Stomach (tissue), 19 donors: ENCODE measurements at places on chromosomes 6 and 20. TPM values are rescaled to one million over a fixed set of nuclear protein-coding genes. Genes with fewer than 3 reads are reported as not detected.
A peak's percentile ranks its signal among the peaks of the same experiment; 100 is the strongest.

DNA sequence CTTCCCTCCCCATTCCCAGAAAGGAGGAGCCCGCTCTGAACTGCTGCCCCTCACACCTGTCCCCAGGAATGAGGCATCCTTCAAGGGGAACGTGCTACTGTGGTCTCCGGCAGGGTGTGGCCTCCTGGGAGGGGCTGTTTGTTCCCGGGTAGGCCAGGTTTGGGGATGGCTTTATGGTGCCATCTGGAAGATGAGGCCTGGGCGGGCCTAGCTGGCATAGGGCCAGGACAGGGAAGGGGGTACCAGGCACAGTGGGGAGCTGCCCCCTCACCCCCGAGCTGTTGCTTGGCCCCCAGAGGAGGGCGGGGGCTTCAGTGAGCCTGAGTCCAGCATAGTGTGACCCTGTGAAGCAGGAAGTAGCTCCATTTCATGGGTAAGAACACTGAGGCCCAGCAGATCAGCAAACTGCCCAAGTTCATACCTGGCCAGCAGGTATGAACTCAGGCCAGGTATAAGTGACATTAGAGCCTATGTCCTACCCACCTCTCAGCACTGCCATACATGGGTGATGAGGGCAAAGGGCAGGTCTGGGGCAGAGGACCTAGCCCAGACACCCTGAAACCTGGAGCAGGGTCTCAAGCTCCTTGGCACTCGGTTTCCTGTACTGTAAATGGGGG lies 17.5 kb upstream of the SPDEF start:
- DNase-seq: no peak

DNA sequence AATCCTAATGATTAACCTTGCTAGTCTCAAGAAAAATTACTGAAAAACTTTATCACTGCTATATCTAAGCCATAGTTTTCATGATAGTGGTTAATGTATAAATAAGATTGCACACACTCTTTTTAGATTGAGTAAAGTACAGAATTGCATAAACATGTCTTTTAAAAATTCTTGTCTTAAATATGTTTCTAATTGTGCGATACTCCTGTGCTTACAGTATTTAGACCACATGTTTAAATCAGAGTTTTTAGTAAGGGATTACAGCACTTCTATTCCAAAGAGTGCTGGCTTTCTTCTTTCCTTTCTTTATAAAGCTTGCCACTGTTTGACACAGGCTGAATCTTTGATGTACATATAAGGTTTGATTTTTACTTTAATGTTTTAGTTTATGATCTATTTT lies 36.8 kb upstream of the RGS17 start:
- DNase-seq: no peak

GRCh38 chr6:46918806-46919205 lies 2.9 kb downstream of the ADGRF5 start:
- DNase-seq: no peak

DNA sequence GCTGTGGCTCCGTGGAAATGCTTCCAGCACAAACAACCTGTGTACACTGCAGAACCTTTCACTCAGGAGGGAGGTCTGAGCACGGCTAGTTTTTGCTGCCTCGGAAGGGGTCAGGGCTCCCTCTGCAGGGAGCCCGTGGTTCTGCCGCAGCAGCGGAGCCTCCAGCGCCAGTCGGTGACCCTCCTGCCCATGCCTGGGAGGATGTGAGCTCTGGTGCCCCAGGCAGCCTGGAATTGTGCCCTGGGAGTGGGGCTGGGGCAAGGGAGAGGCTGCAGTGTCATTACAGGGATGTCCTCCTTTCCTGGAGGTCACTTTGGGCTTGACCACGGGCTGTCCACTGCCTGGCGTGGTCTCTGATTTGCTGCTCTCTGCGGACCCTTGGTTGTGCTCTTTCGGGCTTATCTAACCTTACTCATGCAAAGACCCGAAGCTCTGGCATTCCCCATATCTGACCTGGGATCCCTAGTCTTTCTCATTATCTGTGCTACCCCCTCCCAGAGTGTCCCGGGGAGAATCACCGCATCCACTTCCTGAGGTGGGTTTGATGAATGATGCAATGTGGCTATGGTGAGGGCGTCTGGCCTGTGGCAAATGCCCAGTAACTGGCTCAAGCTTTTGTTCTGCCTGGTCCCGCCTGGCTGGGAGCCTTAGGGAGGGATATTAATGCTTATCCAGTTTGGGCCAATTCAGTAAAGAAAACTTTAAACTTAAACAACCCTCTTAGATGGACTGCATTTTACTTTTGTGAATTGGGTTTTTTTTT lies 59.6 kb upstream of the TAGAP start:
- DNase-seq: peak; percentile 86

DNA sequence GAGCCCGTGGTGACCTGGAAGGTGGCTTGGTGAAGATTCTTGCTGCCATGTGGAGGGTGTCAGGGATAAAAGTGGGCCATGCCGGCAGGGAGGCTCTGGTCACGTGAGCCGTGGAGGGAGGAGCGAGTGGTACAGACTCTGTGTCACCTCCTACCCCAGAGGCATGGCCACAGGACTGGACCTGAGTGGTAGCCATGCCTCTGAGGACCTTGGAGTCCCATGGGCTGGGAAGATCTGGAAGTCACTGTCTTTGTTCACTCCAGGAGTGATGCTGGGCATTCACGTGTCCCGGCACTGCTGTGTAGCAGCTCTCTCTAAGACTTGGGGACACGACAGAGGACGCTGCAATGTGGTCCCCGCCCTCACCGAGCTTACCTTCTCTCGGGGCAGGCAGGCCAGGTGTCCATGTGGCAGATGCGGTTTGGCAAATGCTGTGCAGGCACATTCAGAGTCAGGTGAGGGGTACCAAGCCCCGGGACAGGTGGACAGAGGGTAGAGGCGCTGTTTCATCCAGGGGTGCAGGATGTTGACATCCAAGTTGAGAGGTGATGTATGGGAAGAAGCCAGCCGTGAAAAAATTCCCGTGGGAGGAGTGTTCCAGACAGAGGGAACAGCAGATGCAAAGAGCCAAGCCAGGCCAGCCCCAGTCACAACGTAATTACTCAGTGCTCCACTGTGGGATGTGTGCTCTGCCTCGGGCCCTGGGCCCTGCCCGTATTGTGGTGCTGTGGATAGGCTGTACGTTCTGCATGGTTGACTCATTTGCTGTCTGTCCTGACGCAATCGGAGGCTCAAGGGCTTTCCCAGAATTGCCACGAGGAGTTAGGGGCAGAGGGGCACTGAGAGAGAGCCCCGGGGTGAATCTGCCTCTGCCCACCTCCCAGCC lies 307.8 kb downstream of the TAF4 start:
- DNase-seq: no peak

- peak; percentile 0 for DNase-seq
These were observed 31.0 kb downstream of the NPEPL1 start for GRCh38 chr20:58723628-58723984.

DNA sequence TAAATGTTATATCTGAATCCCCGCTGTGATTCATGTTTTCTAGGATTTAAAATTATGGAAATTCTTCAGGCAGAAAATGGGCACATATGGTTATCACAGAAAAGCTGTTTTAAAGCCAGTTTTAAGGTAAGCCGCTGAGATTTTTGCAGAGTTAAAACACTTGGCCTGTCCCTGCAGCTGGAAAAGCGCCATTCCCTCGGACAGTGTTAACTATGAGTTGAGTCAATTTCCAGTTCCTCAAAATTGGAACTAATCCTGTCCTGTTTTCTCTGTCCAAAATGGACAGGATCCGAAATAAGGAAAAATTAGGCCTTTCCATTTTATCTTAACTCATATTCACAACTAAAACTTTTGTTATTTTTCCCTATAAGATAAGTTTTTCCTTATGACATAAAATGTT lies 225.2 kb downstream of the SAMD5 start:
- DNase-seq: no peak

DNA sequence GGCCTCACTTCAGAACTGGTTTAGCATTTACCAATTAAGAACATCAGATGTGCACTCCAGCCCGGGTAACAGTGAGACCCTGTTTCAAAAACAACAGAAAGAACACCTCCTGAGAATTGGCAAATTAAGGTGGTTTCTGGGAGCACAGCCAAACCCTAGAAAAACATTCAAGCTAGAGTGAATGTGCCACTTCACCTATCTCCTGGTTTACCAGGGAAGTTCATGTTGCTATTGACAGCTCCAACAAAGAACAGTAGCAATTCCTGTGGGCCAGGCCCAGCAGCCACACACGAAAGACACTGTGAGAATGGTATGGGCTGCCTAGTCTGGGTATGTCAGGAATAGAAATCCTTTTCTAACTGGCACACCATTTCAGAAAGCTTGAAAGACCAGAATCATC lies 4.9 kb downstream of the POLR1C start:
- no peak for DNase-seq

- peak; percentile 42 for DNase-seq
These were observed 75.1 kb downstream of the ADGRG6 start for GRCh38 chr6:142376800-142377496.

GRCh38 chr6:134058622-134059366 lies 6.4 kb upstream of the SLC2A12 start:
- no peak for DNase-seq

GRCh38 chr6:34062156-34062555 lies 83.7 kb downstream of the GRM4 start:
- no peak for DNase-seq

DNA sequence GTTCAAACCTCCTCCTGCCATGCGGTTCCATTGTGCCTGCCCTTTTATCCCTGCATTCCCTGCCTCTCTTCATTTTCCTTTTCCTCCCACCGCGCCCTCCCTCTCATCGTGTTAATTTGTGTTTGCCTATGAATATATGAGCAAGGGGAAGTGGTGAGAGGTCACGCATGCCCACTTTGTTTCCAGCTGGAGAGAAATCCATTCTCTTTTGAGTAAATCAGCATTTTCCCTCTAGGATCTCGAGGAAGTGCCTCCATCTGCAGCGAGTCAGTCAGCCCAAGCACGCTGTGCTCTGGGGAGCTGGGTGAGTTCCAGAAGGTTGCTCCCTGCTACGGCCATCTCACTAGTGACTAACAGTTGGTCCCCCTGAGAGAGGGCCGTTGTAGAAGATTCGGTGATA lies 42.9 kb downstream of the CDH26 start:
- DNase-seq: peak; percentile 56

DNA sequence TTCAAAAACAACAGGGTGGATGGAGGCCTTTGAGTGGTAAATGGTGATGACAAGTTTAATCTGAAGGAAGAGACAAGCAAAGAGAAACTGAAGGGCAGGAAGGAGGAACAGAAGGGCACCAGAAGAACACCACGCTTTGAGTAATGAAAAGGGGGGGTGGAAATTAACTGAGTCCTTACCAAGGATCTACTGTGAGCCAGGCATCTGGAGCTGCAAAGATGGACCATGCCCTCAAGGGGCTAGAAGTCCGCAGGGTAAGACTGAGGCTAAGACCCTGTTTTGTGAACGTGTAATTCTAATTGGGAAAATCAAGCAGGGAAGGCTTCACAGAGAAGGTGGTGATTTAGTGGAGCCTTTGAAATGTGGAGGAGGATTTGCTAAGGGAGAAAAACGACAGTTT lies 1.6 kb downstream of the NDRG3 start:
- no peak for DNase-seq

- DNase-seq: peak; percentile 13
These were observed 90.8 kb downstream of the THBS2 start for GRCh38 chr6:169162752-169163407.

- no peak for DNase-seq
These were observed 60.3 kb downstream of the GRM4 start for GRCh38 chr6:34085453-34086170.

GRCh38 chr20:57893366-57893999 lies 183.7 kb upstream of the PMEPA1 start:
- DNase-seq: peak; percentile 35

GRCh38 chr6:160730911-160731310 lies 28.9 kb downstream of the PLG start:
- DNase-seq: no peak

GRCh38 chr6:134714679-134715078 lies 235.2 kb downstream of the ALDH8A1 start:
- DNase-seq: no peak

- DNase-seq: peak; percentile 28
These were observed 292.6 kb upstream of the MARCKS start for GRCh38 chr6:113564371-113565171.

GRCh38 chr20:6665621-6666355 lies 101.7 kb upstream of the BMP2 start:
- no peak for DNase-seq

DNA sequence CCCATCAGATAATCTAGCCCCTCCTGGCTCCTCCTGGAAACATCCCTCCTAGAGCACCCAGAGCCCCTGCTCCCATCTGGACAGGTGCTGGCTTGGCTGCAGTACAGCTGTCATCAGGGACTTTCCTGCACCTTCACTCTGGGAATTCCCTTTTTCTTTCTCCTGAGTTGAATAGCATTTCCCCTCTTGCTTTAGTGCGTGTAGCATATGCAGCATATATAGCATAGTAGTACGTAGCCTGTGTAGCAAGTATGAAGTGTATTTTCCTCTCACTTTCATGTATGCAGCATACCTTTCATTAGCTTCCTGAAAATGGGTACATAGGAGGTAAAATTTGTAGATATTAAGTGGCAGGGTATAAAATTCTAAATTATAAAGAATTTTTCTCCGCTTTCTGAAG lies 352.9 kb downstream of the ESR1 start:
- no peak for DNase-seq

DNA sequence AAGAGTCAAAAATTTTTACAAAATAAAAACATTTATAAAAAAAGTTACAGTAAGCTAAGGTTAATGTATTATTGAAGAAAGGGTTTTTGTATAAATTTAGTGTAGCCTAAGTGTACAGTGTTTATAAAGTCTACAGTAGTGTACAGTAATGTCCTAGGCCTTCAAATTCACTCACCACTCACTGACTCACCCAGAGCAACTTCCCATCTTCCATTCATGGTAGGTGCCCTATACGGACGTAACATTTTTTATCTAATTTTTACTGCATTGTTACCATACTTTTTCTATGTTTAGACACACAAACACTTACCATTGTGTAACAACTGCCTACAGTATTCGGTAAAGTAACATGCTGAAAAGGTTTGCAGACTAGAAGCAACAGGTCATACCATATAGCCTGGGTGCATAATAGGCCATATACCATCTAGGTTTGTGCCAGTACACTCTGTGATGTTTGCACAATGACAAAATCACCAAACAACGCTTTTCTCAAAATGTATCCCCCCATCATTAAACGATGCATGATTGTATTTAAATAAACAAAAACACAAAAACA lies 6.0 kb downstream of the MTFR2 start:
- DNase-seq: no peak

DNA sequence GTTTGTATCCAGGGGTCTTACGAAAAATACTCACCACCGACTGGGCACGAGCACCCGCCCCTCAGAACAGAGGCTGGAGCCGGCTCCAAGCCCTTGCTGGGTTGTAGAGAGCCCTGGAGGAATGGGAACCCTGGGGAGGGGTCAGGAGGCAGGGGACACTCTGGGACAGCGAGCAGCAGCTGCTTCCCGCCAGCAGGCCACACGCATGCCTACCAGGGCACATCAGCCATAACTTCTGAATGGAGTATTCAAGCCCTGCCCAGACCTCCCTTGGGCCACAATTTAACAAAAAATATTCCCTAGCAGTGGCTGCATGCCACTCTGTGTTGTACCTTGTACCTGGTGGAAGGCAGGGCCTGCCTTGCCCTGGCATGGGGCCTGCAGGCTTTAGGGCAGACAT lies 31.6 kb upstream of the CD93 start:
- DNase-seq: no peak

Gene CYP24A1
- not detected for polyA plus RNA-seq

Gene NHLRC1
- polyA plus RNA-seq: 0.76 TPM

Gene RALGAPA2
- 12.1 TPM for polyA plus RNA-seq

Gene SLC17A2
- not detected for polyA plus RNA-seq

Gene CCN2
- polyA plus RNA-seq: 45.4 TPM

Gene TFEB
- polyA plus RNA-seq: 14.0 TPM

Gene INSM1
- 2.1 TPM for polyA plus RNA-seq

Gene ZMYND8
- polyA plus RNA-seq: 12.7 TPM

Gene ELOVL4
- 0.46 TPM for polyA plus RNA-seq
